ENCODE measurements at places on chromosomes 7 and 10.

DNA sequence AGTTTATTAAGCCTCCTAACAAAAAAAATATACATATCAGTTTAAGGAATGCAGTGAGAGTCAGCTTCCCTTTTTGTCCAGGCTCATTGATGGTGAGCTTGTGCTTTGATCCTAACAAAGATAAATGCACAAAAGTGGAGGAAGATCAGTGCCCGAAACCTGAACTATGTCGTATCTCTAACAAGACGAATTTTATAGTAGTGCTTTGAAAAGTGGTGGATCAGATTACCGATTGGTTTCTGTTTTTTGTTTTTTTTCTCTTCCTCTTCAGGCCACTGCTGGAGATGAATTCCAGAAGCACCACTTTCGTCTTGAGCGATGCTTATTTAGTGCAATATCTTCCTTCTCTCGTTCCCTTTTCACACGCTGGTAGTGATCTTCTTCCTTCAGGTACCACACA is 72.8 kb downstream of the RHOBTB1 start:
- no peak for DNase-seq

GRCh38 chr10:123760356-123761037 is 94.3 kb downstream of the GPR26 start:
- DNase-seq, result no peak

DNA sequence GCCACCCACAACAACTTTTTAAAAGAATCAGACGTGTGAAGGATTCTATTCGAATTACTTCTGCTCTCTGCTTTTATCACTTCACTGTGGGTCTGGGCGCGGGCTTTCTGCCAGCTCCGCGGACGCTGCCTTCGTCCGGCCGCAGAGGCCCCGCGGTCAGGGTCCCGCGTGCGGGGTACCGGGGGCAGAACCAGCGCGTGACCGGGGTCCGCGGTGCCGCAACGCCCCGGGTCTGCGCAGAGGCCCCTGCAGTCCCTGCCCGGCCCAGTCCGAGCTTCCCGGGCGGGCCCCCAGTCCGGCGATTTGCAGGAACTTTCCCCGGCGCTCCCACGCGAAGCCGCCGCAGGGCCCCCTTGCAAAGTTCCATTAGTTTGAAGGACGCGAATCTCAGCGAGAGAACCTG is 461 bp upstream of the HTRA1 start:
- no peak for DNase-seq

- no peak for DNase-seq
Observed at GRCh38 chr10:4622384-4622783, 203.6 kb upstream of the AKR1E2 start.

DNA sequence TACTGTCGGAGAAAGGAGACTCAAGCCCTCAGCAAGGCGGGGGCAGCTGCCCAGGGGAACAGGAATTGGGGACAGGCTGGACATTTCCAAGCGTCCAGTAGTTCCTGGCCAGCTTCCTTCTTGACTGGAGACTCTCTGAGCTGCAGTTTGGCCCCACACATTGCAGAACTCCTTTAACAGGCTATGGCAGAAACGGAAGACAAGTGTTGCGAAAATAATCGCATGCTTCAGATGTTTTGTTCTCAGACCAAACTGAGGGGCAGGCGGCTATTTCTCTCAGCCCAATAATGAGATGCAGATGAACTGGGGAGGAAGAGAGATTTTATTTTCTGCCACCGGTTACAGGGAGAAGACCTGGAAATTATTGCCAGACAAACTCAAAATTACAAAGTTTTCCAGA is 88.0 kb upstream of the PFKP start:
- DNase-seq, result no peak

DNA sequence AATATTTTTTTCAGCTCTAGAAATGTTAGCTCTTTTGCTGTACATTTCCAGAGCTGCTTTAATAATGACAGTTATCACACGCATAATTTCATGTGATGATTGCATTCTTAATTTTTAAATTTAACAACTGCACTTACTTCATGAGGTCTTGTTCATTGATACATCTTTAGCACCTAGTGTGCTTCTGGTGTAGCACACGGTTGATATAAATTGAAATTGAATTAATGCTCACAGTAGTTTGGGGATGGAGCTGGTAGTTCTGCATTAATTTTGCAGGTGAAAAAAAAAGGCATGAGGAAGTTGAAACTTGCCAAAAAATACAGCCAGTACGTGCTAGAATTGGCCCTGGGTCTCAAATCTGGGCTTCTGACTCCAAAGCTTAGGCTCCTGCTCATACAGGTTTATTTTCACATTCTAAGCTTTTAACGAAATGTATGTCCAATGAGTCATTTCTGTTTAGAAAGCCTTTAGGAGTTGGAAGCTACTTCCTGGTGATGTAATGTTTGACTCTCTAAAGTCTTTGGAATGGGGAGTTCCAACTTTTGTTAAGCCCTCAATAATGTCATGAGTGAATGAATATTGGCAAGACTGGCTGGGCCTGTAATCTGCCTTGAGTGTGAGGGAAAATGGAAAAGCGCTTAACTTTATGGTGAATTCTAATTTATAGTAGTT is 62.5 kb downstream of the DAGLB start:
- no peak for DNase-seq

DNA sequence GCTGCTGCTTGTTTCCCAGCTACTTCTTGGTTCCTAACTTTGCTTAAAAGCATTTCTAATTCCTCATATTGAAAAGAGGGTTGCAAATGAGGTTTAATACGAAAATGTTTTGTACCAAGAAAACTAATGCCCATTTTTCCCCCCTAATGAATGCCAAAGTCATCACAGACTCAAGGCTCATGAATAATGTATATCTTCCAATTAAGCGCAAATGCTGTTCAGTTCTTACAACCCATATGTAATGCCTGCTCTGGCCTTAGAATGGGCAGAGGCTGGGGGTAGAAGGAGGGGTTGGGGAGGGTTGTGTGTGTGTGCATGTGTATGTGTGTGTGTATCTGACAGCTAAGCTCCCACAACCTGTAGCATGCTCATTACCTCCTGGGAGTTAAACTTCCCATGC is 901.7 kb downstream of the KCNMA1 start:
- no peak for DNase-seq

DNA sequence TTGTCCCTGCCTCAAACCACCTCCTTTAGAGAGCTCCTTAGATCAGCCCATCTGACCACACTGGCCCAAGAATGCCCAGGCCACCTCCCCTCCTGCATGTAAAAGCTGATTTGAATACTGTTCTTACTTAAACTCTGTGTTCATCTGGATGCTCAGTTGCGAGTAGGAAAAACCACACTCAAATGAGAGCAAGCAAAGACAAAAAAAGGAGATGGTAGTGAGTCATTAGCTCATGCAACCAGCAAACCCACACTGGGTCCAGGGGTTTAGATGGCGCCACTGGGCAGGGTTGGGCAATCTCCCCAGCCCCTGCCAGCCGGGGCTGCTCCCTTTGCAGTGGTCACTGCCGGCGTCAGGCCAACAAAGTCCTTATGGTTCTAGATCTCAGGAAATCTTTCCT is 32.7 kb downstream of the TSPAN15 start:
- no peak for DNase-seq

DNA sequence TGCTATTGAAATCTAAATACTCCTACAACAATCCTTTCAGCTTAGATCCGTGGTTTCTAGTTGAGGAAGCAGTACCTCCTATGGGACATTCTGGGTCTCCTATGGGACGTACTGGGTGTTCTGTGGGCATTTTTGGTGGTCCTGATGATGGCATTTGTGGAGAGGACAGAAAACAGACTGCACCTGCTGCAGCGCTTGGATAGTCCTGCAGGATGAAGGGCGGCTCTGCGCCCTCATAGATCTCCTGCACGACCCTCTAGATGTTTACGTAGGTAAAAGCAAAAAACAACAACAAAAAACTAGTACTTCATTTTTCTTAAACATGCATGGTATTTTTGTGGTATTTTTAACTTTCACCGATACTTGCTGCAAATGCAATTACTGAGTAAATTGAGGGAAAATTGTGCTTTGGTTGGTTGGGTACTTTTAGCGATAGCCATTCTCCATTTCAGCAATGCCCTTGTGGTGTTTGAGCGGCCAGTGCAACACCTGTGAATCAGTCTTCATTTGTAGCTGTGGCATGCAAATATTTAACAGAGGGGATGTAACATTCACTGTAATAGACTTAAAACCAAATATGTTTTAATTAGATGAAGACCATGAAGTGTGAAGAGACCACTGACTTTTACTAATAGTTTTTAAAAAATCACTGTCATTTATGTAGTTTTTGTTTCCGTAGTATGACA is 461.2 kb downstream of the SDK1 start:
- DNase-seq, result no peak

DNA sequence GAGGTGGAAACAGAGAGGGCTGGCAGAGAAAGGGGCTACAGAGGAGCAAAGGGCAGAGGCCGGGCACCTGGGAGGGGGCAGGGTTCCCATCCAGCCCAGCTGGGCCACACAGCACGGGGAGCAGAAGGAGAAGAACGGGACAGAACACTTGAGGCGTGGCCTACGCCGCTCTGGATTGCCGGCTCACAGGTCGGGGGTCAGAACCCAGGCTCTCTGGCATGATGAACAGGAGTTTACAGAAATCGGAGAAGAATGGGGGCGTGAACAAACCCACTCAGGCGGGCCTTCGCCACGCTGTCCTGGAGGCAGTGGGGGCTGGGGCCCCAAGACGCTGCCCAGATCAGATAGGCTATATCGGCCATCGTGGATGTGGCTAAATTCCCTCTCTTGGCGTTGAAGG is 362.2 kb upstream of the SHH start:
- no peak for DNase-seq

DNA sequence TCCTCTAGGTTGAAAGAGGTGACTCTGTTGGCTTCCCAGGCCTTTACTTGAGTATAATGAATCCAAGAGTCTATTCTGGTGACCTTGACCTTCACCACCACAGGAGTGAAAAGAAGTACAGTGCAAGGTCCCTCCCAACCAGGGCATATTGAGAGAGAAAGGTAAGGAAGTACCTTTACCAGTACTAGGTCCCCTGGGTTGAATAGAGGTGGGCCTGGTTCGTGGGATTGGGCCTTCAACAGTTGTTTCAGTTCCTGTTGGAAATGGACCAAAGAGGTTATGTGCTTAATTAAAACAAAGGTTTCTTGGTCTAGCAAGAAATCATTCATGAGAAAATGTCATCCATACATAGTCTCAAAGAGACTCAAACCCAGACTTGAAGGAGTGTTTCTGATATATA is 6.4 kb upstream of the SFTPA1 start:
- no peak for DNase-seq

GRCh38 chr10:47195274-47195885 is 104.6 kb upstream of the GDF10 start:
- no peak for DNase-seq

- DNase-seq, result no peak
Observed at GRCh38 chr10:107056182-107056581, 108.3 kb downstream of the SORCS1 start.

- no peak for DNase-seq
Observed at GRCh38 chr7:30327813-30328212, 43.4 kb downstream of the ZNRF2 start.

GRCh38 chr10:86961481-86962091 is 3.2 kb downstream of the SNCG start:
- no peak for DNase-seq

GRCh38 chr7:16649196-16649595 is 3.2 kb downstream of the BZW2 start:
- no peak for DNase-seq

DNA sequence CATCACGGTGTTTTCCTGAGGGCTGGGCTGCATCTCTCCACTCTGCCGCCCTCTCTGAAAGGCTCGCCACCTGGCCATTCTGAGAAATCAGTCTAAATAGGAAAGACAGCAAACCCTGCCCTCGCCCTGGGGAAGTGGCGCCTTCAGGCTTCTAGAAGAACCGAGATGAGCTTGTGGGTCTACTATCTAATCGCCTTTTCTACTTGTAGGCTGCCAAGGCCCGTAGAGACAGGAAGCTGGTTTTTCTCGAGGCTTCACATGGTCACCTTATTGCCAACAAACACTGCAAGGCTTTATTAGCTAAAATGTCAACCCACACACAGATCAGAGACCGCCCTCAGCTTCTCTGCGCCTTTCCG is 21.4 kb downstream of the LAT2 start:
- no peak for DNase-seq

DNA sequence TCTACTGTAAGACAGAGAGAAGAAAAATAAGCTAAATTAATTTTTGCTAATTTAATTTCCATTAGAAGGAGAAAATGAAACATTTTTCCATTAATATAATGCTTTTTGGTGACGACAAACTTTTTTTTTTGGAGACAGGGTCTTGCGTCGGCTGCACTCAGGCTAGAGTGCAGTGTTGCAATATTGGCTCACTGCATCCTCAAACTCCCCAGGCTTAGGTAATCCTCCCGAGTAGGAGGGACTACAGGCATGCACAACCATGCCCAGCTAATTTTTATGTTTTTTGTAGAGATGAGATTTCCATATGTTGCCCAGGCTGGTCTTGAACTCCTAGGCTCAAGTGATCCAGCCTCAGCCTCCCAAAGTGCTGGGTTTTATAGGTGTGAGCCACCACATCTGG is 229.8 kb upstream of the LRRN3 start:
- no peak for DNase-seq

Measured in erythroblast (primary cell).